ENCODE measurements at places on chromosomes 5 and 9.

DNA sequence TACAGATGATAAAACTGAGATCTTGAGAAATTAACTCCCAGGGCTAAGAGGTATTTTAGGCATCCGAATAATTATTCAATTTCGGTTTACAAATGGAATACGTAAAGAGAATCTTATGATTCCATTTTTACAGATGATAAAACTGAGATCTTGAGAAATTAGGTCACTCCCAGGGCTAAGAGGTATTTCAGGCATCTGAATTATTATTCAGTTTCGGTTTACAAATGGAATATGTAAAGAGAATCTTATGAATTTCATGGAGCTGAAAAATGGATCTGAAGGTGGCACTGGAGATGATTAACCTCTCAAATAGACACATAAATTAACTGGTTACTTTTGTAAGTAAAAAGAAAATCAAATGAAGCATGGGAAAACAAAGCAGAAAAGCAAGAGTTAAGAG, 44.2 kb downstream of the FGF1 start:
- no peak for DNase-seq

GRCh38 chr9:85430659-85431338, 311.0 kb downstream of the AGTPBP1 start:
- DNase-seq, result no peak

- no peak for DNase-seq
These were observed 13.3 kb downstream of the CAMK4 start for GRCh38 chr5:111237470-111237869.

- DNase-seq, result no peak
These were observed 3.3 kb downstream of the RNF183 start for GRCh38 chr9:113299800-113300292.

Data from NCI-H446 (cell line).